ENCODE measurements at places on chromosomes 11 and 22.

DNA sequence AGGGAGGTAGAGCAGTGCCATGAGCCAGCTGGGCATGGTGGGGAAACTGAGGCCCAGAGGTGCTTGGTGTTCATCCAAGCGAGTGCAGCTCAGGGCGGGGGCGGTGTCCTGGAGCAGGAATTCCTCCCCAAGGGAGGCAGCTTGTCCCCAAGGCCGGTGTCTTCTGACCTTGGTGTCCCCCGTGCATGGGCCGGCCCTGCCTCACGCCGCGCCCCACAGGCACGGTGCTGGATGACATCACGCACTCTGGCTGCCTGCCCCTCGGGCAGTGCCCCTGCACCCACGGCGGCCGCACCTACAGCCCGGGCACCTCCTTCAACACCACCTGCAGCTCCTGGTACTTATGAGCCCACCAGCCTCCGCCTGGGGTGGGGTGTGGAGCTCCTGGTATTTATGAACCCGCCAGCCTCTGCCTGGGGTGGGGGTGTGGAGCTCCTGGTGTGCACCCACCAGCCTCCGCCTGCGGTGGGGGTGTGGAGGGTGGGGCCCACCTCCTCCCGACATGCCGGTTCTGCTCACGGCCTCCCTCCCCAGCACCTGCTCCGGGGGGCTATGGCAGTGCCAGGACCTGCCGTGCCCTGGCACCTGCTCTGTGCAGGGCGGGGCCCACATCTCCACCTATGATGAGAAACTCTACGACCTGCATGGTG lies 6.7 kb downstream of the MUC5B start:
- DNase-seq = no peak

- no peak for DNase-seq
These were observed 241.2 kb upstream of the SYN3 start for GRCh38 chr22:33299245-33299956.

DNA sequence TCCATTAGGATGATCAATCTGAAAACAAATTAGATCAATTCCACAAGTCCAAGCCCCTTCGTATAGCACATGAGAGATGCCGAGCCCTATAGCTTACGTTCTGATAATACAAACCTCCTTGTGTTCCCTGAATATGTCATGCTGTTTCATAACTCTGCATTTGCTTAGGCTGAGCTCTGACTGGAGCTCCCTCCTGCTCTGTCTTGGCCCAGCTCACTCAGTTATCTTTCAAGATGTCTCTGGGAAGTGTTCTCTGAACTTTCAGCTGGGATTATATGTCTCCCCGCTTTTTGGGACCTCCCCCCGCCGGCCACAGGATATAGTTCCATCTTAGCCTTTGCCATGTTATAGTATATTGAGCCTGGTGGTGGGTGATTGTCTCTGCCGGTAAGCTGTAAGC lies 44.0 kb downstream of the FDX1 start:
- DNase-seq = no peak

GRCh38 chr11:96091476-96091875 lies 167.6 kb upstream of the MTMR2 start:
- no peak for DNase-seq

DNA sequence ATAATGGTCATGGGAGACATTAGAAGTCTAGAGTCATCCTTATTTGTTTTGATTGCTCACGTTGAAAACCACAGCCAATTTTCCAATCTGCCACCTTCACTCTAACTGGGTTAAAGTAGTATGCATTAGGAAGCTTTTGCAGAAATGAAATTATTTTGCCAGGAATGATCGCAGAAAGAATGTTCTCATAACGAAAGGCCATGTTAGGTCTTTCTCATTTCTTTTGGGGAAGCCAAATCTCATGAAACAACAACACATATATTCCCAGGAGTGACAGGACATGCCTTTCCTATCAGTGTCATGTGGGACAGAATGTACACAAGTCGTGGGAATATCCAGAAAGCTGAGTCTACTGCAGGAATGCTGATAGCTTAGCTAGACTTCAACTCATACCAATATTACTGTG lies 386.3 kb downstream of the AASDHPPT start:
- no peak for DNase-seq

GRCh38 chr11:33828604-33829429 lies 54.5 kb upstream of the FBXO3 start:
- DNase-seq = no peak

DNA sequence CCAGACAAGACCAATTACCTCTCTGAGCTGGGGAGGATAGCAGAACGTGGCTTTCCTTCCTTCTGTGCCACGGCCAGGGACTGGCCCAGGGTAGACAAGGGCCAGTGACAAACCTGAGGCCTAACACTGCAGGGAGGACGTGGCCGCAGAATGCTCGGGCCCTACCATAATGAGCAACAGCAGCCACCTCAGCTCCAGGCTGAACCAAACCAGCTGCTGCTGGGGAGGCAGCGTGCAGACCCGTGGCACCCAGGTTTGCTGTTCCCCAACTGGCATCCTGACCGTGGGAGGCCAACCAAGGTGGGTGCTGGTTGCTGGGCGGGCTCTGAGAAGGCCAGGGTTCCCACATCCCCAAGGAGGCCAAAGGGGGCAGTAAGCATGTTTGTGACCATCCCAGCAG lies 83.0 kb downstream of the MORC2 start:
- no peak for DNase-seq

- no peak for DNase-seq
These were observed 1212.5 kb downstream of the LRRC4C start for GRCh38 chr11:40246983-40247382.

- no peak for DNase-seq
These were observed 8.1 kb downstream of the PRR33 start for GRCh38 chr11:1883346-1884302.

GRCh38 chr11:69496202-69496557 lies 14.7 kb downstream of the LINC01488 start:
- peak; percentile 14 for DNase-seq

GRCh38 chr11:36187622-36188021 lies 101.6 kb downstream of the COMMD9 start:
- DNase-seq = no peak

DNA sequence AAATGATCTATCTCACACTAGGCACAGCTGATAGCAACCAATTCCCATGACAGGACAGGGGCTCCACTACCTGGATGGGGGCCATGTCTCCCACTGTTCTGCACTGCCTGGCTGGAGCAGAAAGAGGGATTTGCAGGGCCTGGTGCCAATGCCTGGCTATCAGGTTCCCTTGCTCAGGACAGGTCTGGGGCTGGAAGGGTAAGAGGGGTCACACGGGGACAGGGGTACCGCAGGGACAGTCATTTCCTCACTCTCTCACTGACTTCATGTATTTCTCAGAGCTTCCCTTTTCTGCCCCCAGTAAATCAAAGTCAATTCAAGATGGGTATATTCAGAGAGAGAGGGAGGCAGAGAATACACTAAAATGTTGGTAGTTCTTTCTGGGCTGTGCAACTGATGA lies 119.1 kb upstream of the CSNK2A3 start:
- no peak for DNase-seq

- DNase-seq = no peak
These were observed 10.0 kb downstream of the SBF2 start for GRCh38 chr11:10283991-10284390.

DNA sequence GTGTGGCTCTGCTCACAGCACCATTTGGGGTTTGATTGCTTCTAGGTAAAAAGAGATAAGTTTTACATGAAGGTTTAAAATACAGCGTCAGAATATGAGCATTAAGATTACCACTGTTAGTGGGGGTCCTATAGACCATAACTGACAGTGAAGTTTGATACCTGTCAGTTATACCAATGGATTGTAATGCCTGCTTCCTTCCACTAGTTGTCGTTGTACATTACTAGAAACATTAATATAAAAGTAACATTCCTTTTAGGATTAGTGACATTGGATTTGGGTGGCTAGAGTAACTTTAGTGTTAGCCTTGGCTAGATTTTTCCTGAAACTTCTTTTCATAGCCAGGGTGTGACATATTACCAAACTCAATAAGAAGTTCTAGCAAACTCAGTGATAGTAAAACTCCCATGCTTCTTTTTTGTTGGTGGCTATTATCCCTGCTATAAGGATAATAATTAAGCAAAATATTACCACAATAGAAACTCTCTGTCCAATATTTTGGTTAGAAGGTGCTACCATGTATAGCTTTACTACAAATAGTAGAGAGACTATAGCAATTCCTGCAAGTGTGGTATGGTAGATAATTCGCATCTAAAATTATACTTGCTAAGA lies 57.1 kb downstream of the FAM181B start:
- no peak for DNase-seq

DNA sequence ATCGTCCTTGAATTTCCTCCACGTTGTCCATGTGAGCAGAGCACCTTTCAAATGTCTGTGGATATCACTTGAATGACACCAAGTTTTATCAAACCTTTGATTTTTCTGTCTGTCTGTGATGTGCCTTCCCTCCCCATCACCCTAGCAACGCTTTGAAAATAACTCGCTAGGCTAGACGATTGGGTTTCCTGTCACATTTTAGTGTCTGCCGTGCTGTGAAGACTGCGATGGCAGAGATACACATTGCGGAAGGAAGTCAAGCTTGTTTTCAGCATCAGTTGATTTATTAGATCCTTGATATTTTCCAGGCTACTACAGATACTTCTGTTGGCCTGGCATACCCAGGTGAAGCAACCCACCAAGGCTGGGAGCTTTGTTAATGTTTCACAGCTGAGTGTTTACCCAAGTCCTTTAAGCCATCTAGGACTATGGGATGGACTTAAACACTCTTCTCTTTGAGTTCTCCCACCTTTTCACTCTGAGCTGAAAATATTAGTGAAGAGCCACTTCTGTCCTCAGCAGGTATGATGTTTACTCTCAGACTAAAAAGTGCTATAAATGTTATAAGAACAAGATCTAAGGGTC lies 93.6 kb upstream of the CD44 start:
- no peak for DNase-seq

DNA sequence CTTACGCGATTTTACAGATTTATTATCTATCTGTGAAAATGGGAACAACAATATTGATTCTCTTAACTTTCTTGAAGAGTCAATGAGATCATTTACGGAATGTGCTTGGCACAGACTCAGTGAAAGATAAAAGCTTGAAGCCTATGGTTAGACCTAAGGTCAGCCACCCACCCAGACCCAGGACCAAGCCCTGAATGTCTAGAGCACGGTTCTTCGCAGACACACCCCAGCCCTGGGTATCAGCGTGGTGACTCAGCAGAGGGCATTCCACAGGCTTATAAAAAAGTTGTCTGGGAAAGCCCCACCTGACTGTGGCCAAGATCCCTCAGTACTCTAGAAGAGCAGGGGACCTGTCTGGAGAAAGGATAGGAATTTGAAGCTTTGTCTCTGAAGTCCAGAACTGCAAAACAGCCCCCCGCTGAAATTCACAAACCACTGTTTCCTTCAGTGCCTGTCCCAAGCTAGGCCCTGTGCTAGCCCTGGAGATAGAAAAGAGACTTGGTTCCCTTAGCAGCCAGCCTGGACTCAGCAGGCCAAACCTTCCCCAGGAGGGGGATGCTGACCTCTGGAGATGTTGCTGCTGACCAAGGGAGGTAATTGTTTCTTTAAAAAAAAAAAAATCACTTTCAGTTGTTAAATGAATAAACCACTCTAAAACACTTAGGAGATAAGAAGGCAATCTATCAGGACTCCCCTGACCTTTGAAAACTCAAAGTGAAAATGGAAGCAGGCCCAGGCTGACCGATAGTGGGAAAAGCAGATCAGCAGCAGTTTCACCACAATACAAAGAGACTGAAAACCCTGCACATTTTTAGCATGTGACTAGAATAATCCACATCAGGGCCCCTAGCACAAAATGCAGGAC lies 114.0 kb downstream of the ABTB2 start:
- no peak for DNase-seq

DNA sequence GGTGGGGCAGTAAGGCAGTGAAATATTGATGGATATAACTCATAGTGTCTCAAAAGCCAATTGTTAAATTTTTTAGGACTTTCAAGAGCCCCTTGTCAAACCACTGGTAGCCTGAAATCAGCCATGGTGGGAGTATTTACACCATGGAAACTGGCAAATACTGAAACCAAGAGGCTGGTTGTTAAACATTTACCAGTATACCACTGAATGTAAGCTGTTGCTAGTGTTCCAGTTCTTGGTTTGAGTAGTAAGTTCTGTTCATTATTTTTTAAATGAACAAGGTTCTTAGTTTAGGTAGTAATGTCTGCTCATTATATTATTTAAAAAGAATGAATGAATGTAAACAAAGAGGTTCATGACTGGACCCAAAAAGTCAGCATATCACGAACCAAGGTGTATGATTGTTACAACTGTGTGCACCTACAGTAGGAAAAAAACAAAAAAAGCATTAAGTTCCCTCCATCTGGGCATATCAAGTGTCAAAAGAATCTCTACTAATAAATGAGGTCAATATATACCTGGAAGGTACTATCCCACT lies 4.5 kb upstream of the EIF3F start:
- DNase-seq = no peak

- DNase-seq = no peak
These were observed 8.9 kb downstream of the SCGB1A1 start for GRCh38 chr11:62427630-62428233.

GRCh38 chr22:45465633-45466032 lies 37.0 kb upstream of the FBLN1 start:
- DNase-seq = no peak

- no peak for DNase-seq
These were observed 17.9 kb downstream of the TTC17 start for GRCh38 chr11:43376594-43376993.

- DNase-seq = no peak
These were observed 124.0 kb downstream of the ETS1 start for GRCh38 chr11:128463371-128463829.

DNA sequence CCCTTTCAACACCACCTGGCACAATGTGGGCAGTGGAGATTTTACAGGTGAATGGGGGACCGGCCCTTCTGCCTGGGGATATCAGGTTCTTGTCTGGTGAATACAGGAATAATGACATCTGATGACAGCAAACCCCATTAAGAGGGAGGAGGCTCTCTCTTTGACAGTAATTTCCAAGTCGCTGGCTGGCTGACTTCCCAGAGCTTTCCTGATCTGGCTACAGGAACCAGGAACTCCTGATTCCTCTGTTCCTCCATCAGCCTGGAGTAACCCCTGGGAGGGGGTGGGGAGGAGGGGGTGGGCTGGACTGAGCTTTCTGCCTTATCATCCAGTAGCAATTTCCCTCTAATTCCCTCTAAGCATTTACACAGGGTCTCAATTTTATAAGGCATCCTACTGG lies 3.7 kb upstream of the MIEF1 start:
- DNase-seq = peak; percentile 70

- no peak for DNase-seq
These were observed 540 bp downstream of the MS4A14 start for GRCh38 chr11:60396799-60397198.

DNA sequence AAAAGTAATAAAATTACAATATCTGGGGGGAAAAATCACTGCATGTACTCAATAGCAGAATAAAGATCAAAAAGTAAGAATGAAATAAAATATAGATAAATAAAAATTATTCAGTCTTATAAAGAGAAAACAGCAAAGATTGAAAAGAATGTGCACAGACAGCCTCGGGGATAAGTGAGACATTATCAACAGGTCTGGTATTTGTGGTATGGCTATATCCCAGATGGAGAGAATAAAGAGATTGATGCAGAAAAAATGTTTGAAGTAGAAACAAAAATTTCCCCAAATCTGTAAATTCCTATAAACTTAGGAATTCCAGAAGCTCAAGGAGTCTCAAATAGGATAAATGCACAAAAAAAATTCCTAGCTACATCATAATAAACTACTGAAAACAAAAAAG lies 74.5 kb upstream of the LUZP2 start:
- no peak for DNase-seq

- no peak for DNase-seq
These were observed 2.5 kb downstream of the PCSK7 start for GRCh38 chr11:117229411-117229810.
